ENCODE measurements at places on chromosomes 6 and 20.

DNA sequence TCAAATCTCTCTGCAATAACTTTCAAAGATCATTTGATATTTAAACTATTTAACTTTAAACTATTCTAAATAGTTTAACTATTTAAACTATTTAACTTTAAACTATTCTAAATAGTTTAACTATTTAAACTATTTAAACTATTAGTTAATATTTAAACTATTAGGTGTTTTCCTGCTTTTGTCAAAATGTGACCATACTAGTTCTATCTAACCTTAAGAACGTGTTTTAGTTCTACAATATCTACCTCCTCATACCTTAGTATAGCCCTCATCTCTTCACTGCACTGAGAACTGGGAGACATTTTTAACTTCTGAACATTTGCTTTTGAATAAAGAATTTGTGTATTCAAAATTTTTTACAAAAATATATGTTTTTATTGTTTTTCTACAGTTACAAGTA lies 429.1 kb downstream of the ADGRB3 start:
- no peak for ATAC-seq

DNA sequence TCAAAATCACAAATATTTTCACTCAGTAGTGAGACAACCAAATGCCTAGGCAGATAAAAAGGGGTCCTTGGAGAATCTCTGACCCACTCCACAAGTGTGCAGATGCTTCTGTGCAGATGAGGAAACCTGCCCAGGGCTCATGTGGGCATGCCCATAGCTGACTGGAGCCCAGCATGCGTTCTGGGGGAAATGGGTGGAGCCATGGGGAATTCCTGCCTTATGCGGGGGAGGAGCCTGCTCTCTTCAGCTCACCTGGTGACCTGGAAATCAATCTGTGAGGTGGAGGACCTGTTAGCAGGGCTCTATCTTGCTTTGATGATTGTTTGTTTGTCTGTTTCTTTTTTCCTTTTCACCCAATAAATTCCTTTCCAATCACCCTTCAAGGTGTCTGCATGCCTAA lies 23.4 kb upstream of the PLN start:
- ATAC-seq, result no peak

GRCh38 chr6:137949686-137950390 lies 82.8 kb downstream of the TNFAIP3 start:
- ATAC-seq, result peak; percentile 63

DNA sequence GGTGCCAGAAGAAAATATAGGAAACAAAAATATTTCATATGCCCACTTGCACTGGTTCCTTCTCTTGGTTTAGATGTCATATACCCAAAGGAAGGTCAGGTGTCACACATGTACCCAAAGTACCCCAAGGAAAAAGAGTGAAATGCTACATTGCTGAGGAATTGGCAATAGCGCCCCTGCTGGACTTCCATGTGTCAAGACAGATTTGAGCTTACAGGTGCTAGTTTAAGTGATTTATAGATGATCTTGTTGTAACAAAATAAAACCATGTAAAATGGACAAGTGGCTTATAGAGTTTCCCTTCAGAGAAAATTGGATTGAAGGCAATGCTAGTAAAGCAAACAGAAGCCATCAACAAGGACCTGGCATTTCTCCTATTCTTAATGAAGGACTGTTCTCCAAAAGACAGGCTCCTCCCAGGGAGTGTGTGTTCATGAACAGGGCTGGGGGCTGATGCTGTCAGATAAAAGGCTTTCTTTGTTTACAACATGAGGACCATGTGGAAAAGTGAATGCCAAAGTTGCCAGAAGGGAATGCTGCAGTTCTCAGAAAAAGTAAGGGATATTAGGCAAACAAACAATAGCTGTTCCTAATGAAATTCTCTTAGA lies 64.3 kb upstream of the PAK5 start:
- ATAC-seq, result no peak

- ATAC-seq, result peak; percentile 52
These were observed 30.8 kb downstream of the SF3B5 start for GRCh38 chr6:144064402-144065212.

GRCh38 chr20:16596991-16597390 lies 23.7 kb upstream of the KIF16B start:
- no peak for ATAC-seq

GRCh38 chr6:127971386-127971785 lies 70.5 kb upstream of the THEMIS start:
- no peak for ATAC-seq

- ATAC-seq, result peak; percentile 24
These were observed 2.9 kb downstream of the RXRB start for GRCh38 chr6:33197431-33198048.

GRCh38 chr20:38757145-38757775 lies 9.0 kb downstream of the ACTR5 start:
- ATAC-seq, result no peak

All from stimulated activated memory B cell treated with anti-CD40 and anti-IgM and Interleukin-4, amounts not matched to agents 10 μg/mL and 1 μg/mL and 100 μg/mL, for 72 hours (primary cell).